ENCODE measurements at places on chromosomes 5 and 9. TPM values are rescaled to one million over a fixed set of nuclear protein-coding genes. Genes with fewer than 3 reads are reported as not detected.
A peak's percentile ranks its signal among the peaks of the same experiment; 100 is the strongest.

- peak; percentile 70 for DNase-seq
Measured at GRCh38 chr5:127705120-127705892, 2.1 kb downstream of the CCDC192 start.

DNA sequence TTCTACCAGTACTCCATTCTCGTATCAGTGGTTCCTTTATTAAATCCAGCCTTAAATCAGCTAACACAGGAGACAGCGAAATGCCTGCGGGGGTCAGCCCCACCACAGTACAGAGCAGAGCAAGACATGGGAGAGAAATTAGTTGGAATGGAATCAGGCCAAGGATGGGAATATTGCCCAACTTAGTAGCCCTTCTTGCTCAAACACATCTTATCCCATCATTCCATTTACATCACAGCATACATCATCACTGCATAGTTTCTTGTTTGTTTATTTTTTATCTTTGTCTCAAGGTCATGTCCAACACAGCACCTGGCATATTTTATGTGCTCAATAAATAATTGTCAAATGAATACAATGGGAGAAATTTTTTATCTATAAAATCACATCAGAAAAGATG, 34.3 kb upstream of the DAB2 start:
- peak; percentile 46 for DNase-seq

DNA sequence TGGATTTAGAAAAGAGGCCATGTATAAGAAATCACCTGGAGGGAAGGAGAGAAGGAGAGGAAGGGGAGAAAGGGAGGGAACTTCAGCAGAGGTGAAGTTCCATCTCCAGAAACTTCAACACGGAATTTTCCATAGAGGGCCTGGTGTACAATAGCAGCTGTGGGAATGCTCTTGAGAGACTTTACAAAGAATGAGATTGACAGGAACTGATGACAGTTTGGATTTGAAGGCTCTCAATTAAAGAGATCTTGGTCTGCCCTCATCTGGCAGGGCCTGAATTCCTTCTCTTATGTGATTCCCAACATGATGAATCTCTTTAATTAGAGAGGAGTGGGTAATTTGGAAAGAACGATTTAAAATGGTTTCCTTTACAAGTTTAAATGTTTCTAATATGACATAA, 143.5 kb downstream of the MLLT3 start:
- no peak for DNase-seq

- no peak for DNase-seq
Measured at GRCh38 chr9:123685489-123686083, 244.3 kb downstream of the DENND1A start.

GRCh38 chr5:132561601-132562000, 4.8 kb downstream of the RAD50 start:
- DNase-seq = peak; percentile 9

The PCDHB13 gene
- total RNA-seq = 3.3 TPM

The TOPORS gene
- 19.7 TPM for total RNA-seq

The MUSK gene
- not detected for total RNA-seq

Measured in astrocyte (in vitro differentiated cells and primary cell).